ENCODE measurements at places on chromosomes 1 and 21.

GRCh38 chr1:247456021-247456420, 1.9 kb downstream of the OR2B11 start:
- DNase-seq: no peak

GRCh38 chr1:20723159-20723536, 5.3 kb upstream of the KIF17 start:
- no peak for DNase-seq

- no peak for DNase-seq
Observed at GRCh38 chr1:36380782-36381181, 4.9 kb downstream of the STK40 start.

DNA sequence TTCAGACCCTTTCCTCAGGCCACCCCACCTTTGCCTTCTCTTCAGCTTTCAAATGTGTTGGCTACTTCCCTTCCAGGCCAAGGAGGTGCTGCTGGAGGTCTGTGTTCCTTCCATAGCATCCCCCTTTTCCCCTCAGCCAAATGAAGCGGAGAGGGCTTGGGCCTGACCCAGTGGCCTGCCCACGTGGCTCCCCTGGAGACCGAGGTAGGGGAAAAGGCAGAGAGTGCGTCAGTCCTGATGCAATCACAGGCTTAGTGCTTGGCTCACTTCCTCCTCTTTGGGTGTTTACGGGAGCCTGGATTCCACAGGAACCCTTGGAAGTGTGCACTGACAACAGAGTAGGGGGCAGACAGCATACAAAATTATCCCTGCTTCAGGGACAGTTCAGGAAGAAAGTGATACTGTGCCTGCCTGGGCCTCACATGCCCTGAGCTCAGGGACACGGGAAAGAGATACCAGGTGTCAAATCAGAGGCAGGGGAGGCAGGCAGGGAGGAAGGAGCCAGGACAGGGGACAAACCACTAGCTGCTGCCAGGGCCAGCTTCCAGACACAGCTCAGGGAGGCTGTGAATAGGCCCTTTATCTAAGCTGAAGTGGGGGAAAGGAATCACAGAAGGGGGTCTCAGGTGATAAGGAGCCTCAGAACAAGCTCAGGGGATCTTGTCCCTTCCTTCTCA, 16.6 kb upstream of the PTP4A2 start:
- DNase-seq: no peak

GRCh38 chr1:160548183-160548582, 25.1 kb upstream of the SLAMF6 start:
- DNase-seq: no peak

GRCh38 chr1:29900712-29901111, 664.4 kb downstream of the PTPRU start:
- no peak for DNase-seq

DNA sequence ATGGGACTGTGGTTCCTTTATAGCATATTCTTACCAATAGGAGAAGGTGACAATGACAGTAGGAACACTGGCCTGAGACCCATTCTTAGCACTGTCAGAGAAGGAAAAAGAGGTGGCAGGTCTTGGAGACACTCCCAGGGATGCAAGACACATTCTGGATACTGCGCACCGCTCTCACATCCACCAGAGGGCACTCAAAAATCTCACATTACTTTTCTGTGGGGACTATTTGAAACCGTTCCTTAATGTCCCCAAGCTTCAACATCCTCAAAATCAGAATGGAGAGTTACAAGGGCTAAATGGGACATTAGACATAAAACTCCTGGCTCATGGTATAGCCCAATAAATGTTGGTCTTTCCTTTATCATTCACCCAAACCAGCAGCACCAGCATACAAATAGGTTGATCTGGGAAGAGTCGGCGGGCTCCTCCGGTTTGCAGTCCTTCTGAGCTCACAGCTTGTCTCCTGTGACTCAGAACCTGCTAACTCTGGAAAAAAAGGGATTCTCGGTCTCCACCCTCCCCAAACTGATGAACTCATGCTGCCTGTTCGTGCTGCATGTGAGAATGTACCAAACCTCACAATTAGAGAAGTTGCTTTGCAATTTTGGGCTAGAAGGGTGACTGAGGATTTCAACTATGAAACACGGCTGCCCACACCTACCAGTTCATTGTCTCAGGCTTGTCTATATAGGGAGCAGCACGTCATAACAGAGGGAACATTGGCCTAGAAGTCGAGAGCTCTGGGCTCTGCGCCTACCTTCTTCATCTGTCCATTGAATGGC, 40.2 kb downstream of the IL12RB2 start:
- no peak for DNase-seq

- DNase-seq: no peak
Observed at GRCh38 chr1:152926091-152926490, 17.7 kb downstream of the IVL start.

DNA sequence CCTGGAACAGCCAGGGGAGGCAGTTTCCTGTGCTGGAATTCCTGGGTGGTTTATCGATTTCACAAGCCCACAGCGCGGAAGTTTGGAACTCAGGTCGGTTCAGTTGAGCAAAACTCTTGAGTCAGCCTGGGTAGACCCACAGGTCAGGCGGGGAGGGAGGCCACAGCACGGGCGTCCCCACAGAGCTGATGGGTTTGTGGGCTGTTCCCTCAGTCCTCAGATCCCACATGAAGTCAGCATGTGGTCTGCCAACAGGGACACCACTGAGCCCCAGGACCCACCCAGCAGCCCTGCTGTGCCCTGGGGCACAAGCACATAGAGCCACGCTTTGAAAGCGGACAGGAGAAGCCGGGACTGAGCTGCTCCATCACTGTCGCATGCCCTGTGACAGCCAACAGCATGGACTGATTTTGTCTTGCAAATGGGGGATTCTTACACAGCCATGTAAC, 17.4 kb downstream of the BMP8A start:
- peak; percentile 53 for DNase-seq

DNA sequence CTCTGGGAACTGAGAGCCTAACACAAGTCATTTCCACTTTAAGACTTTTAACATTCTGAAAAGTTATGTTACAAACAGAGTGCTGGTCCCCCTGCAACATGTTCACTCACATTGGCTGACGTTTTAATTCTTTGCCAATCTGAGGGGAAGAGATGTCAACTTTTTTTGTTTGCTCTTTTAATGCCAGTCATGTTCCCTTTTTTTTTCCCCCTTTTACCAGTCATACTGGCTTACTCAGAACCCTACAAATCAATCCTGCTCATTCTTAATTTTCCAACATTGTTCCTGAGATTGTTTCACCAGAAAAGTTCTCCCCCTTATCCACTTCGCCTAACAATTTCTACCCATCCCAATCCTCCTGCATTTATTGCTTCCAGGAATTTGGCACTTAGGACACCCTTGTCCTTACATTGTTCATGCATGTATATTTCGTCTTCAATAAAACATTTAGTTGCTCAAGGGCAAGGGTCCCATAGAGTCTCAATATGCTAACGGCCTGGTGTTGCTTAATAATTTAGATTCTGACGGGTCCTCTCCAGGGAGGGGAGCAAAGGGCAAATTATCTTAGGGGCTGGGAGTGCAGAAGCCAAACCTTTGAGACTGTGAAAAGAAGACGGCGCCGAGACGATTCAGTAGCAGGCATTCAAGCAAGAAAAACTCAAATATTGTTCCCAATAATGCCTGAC, 624 bp upstream of the CR1L start:
- DNase-seq: no peak

Data from GM12891 (cell line).